Aorta (tissue), 5 donors: ENCODE measurements at places on chromosomes 11 and 22. TPM values are rescaled to one million over a fixed set of nuclear protein-coding genes. Genes with fewer than 3 reads are reported as not detected.

DNA sequence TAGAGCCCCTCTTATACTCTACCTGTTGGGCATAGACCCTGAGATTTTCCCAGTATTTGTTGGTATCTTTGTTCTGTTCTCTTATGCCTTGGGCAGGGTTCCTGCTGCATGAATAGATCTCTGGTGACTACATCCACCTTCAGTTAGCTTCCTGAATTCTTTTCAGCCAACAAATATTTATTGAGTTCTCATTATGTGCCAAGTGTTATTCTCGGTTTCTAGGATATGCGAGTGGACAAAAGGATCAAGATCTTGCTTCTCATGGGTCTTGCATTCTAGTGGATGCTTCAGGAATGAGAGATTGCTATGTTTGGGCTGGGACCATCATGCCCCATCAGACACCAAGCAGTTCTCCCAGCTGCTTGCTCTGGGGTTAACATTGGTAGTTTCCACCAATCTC lies 340.0 kb downstream of the METTL15 start:
- DNase-seq: no peak

DNA sequence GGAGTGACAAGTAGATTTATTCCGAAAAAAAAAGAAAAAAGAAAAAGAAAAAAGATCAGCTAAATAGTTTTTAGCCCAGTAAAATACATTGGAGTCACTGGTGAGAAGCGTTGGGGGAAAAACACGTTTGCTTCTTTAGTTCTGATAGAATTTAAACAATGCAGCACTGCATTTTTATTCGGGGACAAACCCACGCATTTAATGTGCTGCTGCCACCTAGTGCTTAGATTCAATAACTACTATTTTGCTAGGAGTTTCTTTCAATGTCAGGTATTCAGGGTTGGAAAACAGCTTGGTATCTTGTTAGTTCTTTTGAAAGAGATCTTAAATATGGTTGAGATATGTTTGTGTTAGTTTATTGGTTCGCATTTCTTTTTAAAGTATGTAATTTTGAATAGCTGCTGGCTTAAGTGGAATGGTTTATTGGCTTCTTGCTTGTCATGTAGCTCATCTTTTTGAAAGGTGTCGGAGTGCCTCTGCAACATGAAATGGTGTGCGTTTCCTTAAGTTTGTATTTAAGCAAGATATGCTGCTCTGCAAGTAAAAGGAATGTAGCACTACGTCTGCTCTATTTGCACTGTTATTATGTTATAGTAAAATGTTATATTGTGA lies 41.9 kb downstream of the SVIP start:
- no peak for DNase-seq

The SNX32 gene
- total RNA-seq: 0.39 TPM

- DNase-seq: no peak
Observed at GRCh38 chr11:60810569-60810968, 25.4 kb downstream of the MS4A10 start.

The IL18 gene
- total RNA-seq: 17.1 TPM

DNA sequence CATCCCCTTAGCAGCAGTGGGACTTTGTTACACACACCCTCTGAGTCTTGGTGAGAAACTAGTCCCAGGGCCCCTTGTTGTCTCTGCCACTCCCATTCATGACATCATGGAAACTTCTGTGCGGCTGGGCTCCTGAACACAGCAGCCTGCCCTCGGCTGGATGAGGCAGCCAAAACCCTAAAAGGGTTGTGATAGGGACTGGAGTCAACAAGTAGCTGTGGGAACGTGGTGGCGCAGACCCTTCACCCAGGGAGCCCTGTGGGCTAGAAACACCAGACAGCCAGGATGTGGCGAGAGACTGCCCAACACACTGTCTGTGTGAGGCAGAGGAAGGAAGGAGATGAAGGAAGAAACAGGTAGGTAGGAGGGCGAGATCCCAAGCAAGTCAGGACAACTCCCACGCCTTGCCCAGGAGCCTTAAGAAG lies 3.9 kb downstream of the CD3D start:
- DNase-seq: no peak

The MYOD1 gene
- not detected for total RNA-seq
